ENCODE measurements at places on chromosomes 6 and 20.

DNA sequence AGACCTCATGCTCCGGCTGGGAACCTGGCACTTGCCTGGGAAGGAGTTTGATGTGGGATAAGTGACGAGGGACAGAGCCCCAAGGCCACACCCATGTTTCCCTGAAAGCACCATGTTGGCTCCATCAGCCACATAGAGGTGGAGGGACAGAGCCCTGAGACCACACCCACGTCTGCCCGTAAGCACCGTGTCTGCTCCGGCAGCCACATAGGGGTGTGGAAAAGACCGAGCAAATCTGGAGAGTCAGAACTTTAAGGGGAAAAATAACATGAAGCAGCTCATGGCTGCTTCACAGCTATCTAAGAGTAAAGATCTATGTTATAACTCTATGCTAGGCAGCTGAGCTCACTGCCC is 15.3 kb downstream of the SLCO4A1 start:
- DNase-seq = no peak

- DNase-seq = peak; percentile 6
Measured at GRCh38 chr6:122222761-122223160, 176.7 kb upstream of the HSF2 start.

DNA sequence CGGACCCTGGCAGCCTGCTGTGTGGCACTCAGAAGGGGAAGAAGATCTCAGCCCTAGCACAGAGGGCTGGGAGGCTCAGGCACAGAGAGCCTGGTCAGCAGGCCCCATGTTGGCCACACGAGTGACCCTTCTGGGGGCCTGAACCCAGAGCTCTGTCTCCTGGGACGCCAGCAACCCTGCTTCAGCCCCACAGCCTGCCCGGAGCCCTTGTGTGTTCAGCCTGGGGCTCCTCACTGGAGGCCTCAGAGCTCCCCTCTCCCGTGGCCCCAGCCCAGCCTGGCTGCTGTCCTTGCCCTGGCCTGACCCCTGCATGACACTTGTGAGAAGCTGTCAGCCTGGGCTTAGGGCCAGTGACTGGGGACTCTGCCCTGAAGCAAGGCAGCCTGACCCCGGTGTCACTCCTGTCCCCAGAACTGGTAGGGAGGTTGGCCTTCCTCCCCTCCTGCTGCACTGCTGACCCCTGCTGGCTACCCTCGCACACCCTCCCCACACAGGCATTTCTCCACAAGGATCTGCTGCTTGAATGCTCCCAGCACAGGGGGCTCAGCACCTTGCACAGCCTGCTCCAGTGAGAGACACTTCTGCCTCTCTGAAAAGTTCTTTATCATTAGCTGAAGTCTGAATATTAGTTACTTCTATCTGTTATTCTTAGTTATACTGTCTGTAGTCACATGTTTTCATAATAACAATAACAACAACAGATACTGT is 15.4 kb upstream of the IP6K3 start:
- peak; percentile 63 for DNase-seq

- peak; percentile 60 for DNase-seq
Measured at GRCh38 chr6:17964633-17965032, 22.8 kb downstream of the KIF13A start.

- no peak for DNase-seq
Measured at GRCh38 chr6:160042788-160043301, 74.0 kb downstream of the IGF2R start.

DNA sequence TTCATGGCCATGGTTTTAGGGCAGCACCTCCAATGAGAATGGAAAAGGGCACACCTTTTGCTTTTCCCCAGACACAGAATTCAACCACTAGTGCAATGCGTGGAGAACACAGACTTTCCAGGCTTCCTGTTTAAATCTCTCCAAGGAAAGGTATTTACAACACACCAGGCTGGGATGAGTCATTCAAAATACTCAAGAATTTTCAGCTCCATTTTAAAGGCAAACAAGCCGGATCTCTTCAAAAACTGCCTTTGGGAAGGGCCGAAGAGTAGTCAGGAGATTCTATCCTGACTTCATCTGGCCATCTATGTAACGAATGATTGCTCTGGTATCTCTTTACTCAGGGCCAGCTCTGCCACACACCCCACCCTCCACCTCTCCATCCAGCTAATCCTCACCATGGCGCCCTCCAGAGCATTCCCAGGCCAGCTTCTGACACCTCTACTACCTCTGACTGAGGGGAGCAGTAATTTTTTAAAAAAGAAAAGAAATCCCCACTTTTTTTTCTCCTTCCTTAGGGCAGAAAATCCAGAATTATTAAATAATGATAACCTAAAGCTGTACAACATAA is 254.6 kb downstream of the LY86 start:
- DNase-seq = peak; percentile 72

GRCh38 chr6:71419217-71420094 is 130.8 kb downstream of the OGFRL1 start:
- peak; percentile 28 for DNase-seq

Measured in fibroblast of villous mesenchyme (primary cell).